ENCODE measurements at places on chromosomes 2 and 18. TPM values are rescaled to one million over a fixed set of nuclear protein-coding genes. Genes with fewer than 3 reads are reported as not detected.

- no peak for DNase-seq
- H3K27ac ChIP-seq = no peak overlapping the region
- no peaks in the 10 kb centered on the region for H3K27me3 ChIP-seq
- no peaks in the 10 kb centered on the region for H3K4me1 ChIP-seq
- H3K36me3 ChIP-seq = no peaks in the 10 kb centered on the region
These were observed 141.3 kb downstream of the ASB1 start for GRCh38 chr2:238567996-238568395.

DNA sequence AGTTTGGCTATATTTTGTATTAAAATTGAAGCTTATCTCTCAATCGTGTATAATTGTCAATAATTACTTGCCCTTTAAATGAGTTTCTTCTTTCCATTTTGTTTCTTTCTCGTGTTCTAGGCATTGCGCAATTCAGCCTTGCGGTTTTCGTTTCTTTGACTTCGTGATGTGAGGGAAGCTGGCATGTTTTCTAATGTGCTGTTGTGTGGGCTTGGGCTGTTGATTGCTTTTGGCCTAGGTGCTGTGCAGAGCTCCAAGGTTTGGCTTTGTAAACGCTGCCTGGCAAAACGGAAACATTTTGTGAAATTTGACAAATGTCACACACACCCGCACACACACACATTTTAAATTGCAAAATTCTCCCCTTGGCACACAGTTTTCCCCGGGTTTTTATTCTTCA, 242.6 kb upstream of the TCF4 start:
- no peak overlapping the region for H3K27ac ChIP-seq
- H3K27me3 ChIP-seq = no peaks in the 10 kb centered on the region
- no peak for DNase-seq
- H3K36me3 ChIP-seq = no peaks in the 10 kb centered on the region

DNA sequence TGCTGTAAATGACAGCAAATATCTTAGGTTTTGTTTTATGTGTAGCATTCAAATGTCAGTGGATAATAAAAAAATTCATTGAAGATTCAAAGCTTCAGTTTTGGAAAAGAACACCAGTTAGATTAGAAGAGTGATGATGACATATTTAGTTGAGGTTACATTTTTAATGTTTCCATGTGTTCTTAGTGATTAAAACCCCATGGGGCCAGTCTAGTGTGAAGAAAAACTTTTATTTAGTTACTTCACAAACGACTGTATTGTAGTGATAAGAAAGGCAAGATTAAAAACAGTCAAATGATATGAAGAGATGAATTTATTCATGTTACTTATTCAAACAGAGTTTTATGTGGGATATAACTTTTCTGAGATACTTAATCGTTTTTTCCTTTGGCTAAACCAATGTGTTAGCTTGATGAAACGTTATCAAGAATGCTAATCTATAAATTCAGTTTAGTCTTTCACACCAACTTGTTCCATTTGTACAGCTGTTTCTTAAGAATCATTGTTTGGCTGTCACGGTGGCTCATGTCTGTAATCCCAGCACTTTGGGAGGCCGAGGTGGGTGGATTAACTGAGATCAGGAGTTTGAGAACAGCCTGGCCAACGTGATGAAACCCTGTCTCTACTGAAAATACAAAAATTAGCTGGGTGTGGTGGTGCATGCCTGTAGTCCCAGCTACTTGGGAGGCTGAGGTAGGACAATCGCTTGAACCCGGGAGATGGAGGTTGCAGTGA, 11.6 kb downstream of the BMPR2 start:
- H3K27ac ChIP-seq = no peak overlapping the region
- no peaks in the 10 kb centered on the region for H3K27me3 ChIP-seq

The MFSD2B gene
- total RNA-seq = 0.99 TPM

- no peak overlapping the region for H3K4me3 ChIP-seq
- no peaks in the 10 kb centered on the region for H3K27me3 ChIP-seq
- no peaks in the 10 kb centered on the region for H3K4me1 ChIP-seq
- DNase-seq = no peak
- H3K36me3 ChIP-seq = no peaks in the 10 kb centered on the region
These were observed 665 bp upstream of the HRH4 start for GRCh38 chr18:24459772-24460171.

The KLF11 gene
- total RNA-seq = 9.3 TPM

GRCh38 chr2:86821842-86822241, 31.1 kb upstream of the CD8A start:
- DNase-seq = no peak
- H3K4me3 ChIP-seq = no peak overlapping the region
- H3K36me3 ChIP-seq = no peaks in the 10 kb centered on the region
- H3K27me3 ChIP-seq = no peaks in the 10 kb centered on the region

The DLGAP1 gene
- 21.5 TPM for total RNA-seq

The TWIST2 gene
- not detected for total RNA-seq

The POU3F3 gene
- total RNA-seq = not detected

DNA sequence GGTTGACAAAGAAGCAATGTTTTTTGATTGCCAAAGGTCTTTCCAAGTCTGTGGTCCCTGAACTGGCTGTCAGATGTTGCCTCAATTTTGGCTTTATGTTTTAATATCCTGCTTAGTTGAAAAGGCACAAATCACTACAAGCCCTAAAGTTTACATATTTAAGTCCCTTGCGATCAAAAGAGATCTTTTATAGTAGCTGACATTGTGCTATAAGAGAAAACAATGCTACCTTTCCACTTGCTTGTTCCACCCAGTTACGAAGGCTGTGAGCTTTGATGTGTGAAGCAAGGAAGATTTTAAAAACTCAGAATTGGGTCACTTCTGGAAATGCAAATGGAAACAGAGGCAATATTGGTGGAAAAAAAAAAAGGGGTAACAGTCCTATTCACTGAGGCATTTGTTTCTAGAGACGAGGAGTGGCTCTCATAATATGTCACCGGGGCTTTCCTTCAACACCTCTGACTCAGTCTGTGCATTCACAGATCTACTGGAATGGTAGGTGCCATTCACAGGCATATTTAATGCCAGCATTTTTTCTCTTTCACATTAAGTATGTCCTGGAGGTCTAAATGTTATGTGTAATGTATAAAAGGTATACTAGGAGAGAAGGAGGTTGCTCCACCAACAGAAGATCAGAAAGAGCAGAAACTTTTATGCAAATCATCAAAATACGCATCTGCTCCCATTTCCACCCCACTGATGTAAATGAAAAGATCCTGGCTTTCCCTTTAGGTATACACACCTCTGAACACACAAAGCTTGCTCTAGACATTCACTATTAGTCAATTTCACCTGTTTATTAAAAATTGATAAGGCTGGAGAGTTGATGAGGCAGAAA, 91.8 kb downstream of the TGIF1 start:
- H3K27ac ChIP-seq = no peak overlapping the region
- DNase-seq = no peak
- no peak overlapping the region for H3K4me3 ChIP-seq
- H3K27me3 ChIP-seq = no peaks in the 10 kb centered on the region
- no peaks in the 10 kb centered on the region for H3K36me3 ChIP-seq

DNA sequence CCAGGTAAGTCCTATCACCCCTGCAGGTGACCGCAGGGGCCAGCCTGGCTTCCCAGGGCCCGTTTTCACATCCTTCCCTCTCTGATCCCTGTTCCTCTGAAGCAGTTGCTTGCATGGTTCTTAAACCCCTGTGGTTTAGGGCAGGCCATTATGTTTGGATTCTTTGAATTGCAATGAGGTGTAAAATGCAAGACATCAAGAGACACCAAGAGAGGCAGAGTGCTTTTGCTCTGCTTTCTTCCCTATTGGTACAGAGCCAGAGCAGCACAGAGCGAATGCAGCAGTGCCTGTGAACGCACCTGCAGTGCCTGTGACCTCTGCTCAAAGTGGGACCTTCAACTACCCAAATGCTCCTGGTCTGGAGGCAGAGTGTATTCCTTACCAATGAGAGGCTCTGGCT, 7.6 kb downstream of the RFX8 start:
- H3K4me1 ChIP-seq = no peaks in the 10 kb centered on the region
- no peak overlapping the region for H3K27ac ChIP-seq
- H3K27me3 ChIP-seq = no peaks in the 10 kb centered on the region
- H3K36me3 ChIP-seq = no peaks in the 10 kb centered on the region

GRCh38 chr18:77056344-77057005, 76.1 kb downstream of the MBP start:
- H3K4me1 ChIP-seq = peaks cover 20% of the 10 kb centered on the region
- H3K36me3 ChIP-seq = no peaks in the 10 kb centered on the region
- DNase-seq = peak; percentile 87
- H3K4me3 ChIP-seq = no peak overlapping the region
- H3K27me3 ChIP-seq = no peaks in the 10 kb centered on the region

- no peak overlapping the region for H3K4me3 ChIP-seq
- H3K27ac ChIP-seq = no peak overlapping the region
- no peak for DNase-seq
- no peaks in the 10 kb centered on the region for H3K36me3 ChIP-seq
- no peaks in the 10 kb centered on the region for H3K27me3 ChIP-seq
- peaks cover 4% of the 10 kb centered on the region for H3K4me1 ChIP-seq
These were observed 517.2 kb downstream of the SUCLG1 start for GRCh38 chr2:83941886-83942285.

The SKOR2 gene
- total RNA-seq = not detected

GRCh38 chr2:23698721-23699579, 228.0 kb downstream of the ATAD2B start:
- H3K4me3 ChIP-seq = no peak overlapping the region
- no peak overlapping the region for H3K27ac ChIP-seq
- no peaks in the 10 kb centered on the region for H3K27me3 ChIP-seq
- H3K4me1 ChIP-seq = no peaks in the 10 kb centered on the region
- H3K36me3 ChIP-seq = no peaks in the 10 kb centered on the region

- H3K36me3 ChIP-seq = no peaks in the 10 kb centered on the region
- DNase-seq = no peak
- no peak overlapping the region for H3K27ac ChIP-seq
- no peaks in the 10 kb centered on the region for H3K4me1 ChIP-seq
- H3K27me3 ChIP-seq = no peaks in the 10 kb centered on the region
These were observed 147.3 kb downstream of the IRS1 start for GRCh38 chr2:226652369-226652768.

The TRAF3IP1 gene
- 21.9 TPM for total RNA-seq

GRCh38 chr18:2402084-2402483, 169.2 kb downstream of the METTL4 start:
- DNase-seq = no peak
- H3K36me3 ChIP-seq = no peaks in the 10 kb centered on the region
- no peaks in the 10 kb centered on the region for H3K27me3 ChIP-seq
- no peak overlapping the region for H3K27ac ChIP-seq
- H3K4me1 ChIP-seq = no peaks in the 10 kb centered on the region

DNA sequence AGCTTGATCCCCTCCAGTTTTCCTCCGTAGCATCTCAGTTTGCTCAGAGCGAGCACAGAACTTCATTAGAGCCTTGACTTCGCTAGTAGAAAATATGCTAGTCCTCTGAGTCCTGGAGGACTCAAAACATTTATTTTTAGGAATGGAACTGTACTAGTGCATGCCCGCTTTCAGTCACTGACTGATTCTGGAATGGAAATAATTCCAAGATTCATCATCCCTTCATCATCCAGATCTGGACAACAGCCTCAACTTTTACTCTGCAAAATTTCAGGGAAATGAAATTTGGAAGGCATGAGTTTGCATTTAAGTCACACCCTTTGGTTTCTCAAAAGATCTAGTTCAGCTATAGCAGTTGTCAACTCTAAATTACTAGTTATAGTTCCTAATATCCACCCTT, 304.6 kb downstream of the XIRP2 start:
- H3K27me3 ChIP-seq = no peaks in the 10 kb centered on the region
- H3K4me3 ChIP-seq = no peak overlapping the region
- H3K4me1 ChIP-seq = no peaks in the 10 kb centered on the region
- no peaks in the 10 kb centered on the region for H3K36me3 ChIP-seq
- H3K27ac ChIP-seq = no peak overlapping the region
- DNase-seq = no peak

DNA sequence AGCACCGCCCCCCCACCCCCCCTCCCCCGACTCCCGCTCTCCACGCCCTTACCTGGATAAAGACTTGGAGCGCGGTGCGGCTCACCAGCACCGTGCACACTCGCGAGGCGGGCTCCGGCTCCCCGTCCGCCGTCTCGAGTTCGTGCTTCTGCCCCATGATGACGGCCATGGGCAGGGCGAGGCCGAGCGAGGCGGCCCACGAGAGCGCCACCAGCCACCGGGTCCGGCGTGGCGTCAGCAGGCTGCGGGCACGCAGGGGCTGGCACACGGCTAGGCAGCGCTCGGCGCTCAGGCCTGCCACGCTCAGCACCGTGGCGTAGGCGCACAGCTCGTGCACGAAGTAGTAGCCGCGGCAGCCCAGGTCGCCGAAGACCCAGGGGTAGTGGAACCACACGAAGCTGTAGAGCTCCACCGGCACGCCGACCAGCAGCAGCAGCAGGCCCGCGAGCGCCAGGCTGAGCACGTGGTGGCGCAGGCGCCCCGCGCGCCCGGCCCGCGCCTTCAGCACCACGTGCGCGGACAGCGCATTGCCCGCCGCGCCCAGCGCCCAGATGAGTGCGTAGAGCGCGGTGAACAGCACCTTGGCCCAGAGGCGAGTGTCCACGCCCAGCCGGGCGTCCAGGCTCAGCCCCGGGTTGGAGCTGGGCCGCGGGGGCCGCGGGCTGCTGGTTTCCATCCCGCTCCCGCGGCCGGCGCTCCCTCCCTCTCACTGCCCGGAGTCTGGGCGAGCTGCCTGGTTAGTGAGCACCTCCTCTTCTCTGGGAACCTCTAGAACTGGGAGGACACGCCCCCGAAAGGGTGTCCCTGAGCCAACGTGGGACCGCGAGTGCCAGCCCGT, at the start of gene NTSR2:
Gene NTSR2, minus strand, starts transcription at position 742 of the 838 bp plus-strand sequence. Its CDS starts 66 bp downstream, at position 676.
- H3K27ac ChIP-seq = no peak within 1 kb of the TSS
- peak; percentile 94 for DNase-seq
- peaks cover 49% of the 10 kb centered on the region for H3K27me3 ChIP-seq
- H3K36me3 ChIP-seq = no peaks in the 10 kb centered on the region

- no peak for DNase-seq
- no peaks in the 10 kb centered on the region for H3K36me3 ChIP-seq
- no peak overlapping the region for H3K27ac ChIP-seq
- no peaks in the 10 kb centered on the region for H3K27me3 ChIP-seq
- H3K4me3 ChIP-seq = no peak overlapping the region
These were observed 78.3 kb downstream of the ADAM23 start for GRCh38 chr2:206521612-206522011.

DNA sequence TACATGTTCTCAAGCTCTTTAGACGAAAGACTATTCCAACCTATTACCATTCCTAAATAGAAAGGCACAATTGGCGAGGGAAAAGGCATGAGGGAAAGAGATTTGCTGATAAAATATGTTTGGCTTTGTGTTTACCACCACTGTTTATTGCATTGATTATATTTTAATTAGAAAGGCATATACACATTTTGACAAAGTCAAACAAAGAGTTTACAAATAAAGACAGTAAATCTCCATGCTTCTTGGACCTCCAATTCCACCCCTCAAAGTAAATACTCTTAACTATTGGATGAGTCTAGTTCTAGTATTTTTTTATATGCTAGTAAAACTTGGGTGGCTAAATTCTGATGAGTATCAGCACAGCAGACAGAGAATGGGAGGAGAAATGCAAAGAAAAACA, 521.4 kb downstream of the FBXO15 start:
- no peak overlapping the region for H3K4me3 ChIP-seq
- H3K4me1 ChIP-seq = no peaks in the 10 kb centered on the region
- no peak overlapping the region for H3K27ac ChIP-seq
- no peaks in the 10 kb centered on the region for H3K27me3 ChIP-seq
- no peak for DNase-seq

The GRB14 gene
- total RNA-seq = 16.1 TPM
